ENCODE measurements at places on chromosomes 7 and 10.

- no peak for DNase-seq
These were observed 10.0 kb downstream of the PITRM1 start for GRCh38 chr10:3162533-3162932.

GRCh38 chr10:14604181-14605142, 170.2 kb downstream of the FAM107B start:
- DNase-seq: peak; percentile 71

GRCh38 chr7:118995350-118995749, 770.8 kb downstream of the ANKRD7 start:
- DNase-seq: no peak

GRCh38 chr7:115043605-115044004, 121.7 kb downstream of the MDFIC start:
- DNase-seq: no peak

GRCh38 chr10:114206902-114207301, 27.7 kb downstream of the TDRD1 start:
- DNase-seq: no peak

DNA sequence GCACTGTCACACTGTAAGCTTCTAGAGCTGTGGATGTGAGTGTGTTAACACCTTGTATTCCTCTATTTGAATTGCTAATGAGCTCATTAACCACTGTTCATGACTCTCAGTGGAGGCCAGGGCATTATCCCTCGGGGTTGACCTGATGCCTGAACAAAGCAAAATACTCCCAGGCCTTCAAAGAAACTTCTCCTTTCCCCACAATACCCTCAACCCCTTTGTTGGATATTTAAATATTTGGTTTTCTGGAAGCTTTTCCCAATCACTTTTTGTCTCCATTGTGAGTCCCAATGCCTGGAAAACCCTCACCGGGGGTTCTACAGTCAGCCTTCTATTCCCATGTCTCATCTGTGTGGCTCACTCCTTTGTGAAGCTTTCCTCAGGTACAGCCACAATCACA, 780.1 kb downstream of the PHTF2 start:
- DNase-seq: no peak

DNA sequence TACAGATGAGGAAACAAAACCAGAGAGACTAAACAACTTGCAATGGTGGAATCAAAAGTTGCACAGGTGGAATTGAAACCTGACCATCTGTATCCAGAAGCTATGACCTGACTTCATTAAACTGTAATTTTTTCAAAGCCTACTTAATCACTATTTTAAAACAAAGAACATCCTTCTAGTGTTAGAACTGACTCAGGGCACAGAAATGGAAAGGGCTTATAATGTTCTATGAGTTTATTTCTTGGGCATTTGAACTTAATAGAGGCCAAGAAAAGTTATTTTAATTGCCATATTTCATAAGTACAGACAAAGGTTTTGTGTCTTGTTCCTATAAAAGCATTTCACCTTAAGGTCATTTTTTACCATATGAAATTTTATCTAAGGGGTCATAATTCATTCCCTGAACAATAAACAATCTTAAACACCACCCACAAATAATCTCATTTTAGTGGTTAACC, 8.8 kb downstream of the ITGB1 start:
- no peak for DNase-seq

GRCh38 chr10:5620223-5620721, 46.1 kb downstream of the ASB13 start:
- no peak for DNase-seq

GRCh38 chr7:147547252-147547897, 1043.2 kb upstream of the C7orf33 start:
- DNase-seq: no peak

GRCh38 chr10:100807241-100807951, 62.0 kb downstream of the PAX2 start:
- no peak for DNase-seq

DNA sequence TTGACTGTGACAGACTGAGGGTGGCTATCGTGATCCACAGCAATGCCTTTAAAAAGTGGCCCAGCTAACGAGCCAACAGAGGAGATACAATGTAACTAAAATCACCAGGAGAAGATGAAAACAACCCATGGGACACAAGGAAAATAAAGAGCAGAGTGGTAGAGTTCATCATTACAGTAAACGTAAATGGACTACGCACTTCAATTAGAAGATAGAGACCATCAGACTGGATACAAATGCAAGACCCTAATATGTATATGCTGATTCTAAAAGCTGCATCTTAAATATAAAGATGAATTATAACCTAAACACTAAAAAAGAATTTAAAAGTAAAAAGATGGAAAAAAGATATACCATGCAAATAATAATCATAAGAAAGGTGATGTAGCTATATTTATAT, 6.6 kb upstream of the STK32C start:
- no peak for DNase-seq

- no peak for DNase-seq
These were observed 108.1 kb downstream of the GNAT3 start for GRCh38 chr7:80403686-80404241.

GRCh38 chr7:15236952-15237351, 324.9 kb downstream of the AGMO start:
- DNase-seq: peak; percentile 7

GRCh38 chr10:131475803-131476202, 164.3 kb upstream of the TCERG1L start:
- DNase-seq: no peak

DNA sequence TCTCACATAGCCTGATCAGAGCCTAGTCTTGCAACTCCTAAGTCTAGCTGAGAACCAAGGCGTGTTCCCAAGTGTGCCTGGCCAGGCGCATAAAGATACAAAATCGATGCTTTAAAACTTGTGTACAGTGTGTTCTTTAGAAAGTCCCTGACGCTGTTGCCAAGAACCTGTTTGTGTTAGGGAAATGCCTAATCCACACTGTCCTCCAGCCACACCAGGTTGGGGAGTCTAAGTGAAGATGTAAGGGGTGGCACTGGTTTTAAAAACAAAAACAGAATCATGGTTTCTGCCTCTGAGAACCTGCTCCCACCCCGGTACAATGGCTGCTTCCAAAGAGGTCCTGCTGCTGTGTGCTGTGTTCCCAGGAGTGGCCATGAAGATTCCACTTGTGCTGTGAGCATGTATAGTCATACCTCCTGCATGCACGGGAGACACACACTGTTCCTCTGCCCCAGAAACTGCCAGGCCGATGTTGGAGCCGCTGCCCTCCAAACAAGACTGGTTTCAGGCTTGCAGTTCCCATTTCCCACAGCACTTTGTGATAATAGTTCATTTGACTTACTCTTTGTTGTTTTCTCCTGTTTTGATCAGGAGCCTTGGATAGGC, 88.5 kb downstream of the CCNY start:
- no peak for DNase-seq

- DNase-seq: no peak
These were observed 69.7 kb upstream of the ATP6V0A4 start for GRCh38 chr7:138867744-138868143.

DNA sequence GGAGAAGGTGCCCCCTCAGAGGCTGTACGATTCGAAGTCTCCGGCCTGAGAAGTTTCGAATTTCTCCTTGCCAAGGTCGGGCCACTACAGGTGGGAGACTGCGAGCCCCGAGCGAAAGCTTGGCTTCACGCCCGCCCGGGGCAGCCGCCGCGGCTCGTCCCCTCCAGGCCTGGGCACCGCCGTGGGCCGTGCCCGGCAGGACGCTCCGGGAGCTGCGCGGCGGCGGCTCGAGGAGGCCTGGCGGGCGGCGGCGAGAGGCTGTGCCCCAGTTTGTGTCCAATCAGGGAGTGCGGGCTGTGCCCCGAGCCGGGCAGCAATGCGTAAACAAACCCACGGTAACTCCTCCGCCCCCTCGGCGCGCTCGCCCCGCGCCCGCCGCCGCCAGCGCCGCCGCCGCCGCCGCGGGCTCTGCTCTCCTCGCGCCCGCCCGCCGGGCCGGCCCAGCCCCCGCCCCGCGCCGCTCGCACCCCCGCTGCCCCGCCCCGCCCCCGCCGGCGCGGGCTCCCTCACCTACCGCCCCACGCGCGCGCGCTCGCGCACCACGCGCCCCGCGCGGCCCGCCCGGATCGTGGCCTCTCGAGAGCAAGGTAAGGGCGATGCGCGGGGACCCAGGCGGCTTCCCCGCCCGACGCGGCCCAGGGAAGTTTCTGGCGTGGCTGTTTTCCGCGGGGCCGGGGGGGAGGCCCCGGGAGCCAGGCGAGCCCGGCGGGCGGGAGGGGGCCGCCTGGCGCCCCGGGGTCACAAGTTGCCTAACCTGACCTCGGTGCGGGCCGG, 57.8 kb upstream of the PCGF5 start:
- peak; percentile 61 for DNase-seq

DNA sequence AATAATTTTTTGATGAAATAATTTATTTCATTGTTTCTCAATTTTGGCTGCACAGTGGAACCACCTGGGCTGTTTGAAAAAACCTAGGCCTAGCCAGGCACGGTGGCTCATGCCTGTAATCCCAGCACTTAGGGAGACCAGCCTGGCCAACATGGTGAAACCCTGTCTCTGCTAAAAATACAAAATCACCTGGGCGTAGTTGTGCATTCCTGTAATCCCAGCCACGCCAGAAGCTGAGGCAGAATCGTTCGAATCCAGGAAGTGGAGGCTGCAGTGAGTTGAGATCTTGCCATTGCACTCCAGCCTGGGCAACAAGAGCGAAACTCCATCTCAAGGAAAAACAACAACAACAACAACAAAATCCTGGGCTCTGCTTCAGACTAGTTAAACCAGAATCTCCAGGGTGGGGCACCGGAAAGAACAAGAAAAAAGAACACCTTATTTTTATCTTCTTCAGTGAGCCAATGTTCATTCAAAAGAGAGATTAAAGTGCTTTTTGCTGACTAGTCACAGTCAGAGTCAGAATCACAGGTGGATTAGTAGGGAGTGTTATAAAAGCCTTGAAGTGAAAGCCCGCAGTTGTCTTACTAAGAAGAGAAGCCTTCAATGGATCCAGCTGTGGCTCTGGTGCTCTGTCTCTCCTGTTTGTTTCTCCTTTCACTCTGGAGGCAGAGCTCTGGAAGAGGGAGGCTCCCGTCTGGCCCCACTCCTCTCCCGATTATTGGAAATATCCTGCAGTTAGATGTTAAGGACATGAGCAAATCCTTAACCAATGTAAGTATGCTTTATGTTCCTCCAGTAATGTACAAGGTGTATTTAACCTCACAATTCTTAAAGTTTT, at the start of gene CYP2C18:
Gene CYP2C18 (plus strand): TSS at position 516 of the 841 bp plus-strand sequence. CDS start 91 bp downstream, at position 607.
- DNase-seq: no peak

DNA sequence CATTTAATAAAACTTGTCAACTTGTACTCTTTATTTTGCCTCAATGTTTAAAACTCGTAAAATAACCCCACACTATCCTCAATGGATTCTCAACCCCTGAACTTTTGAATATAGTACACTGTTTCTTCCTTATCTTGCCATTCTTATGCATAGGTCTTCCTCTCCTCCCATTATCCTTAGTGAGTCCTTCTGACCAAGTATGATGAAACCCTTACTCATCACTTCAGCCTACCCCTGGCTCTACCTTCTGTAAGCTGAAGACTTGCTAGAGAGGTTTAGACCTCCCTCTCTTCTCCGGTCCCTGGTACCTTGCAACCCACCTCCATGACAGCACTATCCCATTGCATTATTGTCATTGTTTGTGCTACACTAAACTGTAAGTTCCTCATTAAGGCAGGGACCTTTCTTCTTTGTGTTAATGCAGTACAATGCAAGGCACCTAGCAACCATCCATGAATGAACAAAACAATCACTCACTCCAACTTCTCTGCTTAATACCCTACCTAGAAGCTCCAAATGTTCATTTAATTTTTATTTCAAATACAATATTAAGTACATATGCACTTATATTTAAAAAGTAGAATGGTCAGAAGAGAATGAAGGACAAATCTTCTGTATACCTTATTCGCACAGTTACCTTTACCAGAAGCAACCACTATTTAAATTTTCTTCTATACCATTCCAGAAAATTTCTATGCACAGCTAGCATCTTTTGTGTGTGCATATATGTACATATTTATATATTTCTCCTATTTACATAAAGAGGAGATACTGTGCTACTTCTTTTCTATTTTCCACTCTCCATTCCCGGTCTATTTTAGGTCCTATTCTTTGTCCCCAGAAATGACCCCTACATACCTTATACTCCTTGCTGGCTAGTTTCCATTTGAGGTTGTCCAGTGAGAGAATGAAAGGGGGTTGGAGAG, 77.5 kb downstream of the SLC16A9 start:
- DNase-seq: no peak

DNA sequence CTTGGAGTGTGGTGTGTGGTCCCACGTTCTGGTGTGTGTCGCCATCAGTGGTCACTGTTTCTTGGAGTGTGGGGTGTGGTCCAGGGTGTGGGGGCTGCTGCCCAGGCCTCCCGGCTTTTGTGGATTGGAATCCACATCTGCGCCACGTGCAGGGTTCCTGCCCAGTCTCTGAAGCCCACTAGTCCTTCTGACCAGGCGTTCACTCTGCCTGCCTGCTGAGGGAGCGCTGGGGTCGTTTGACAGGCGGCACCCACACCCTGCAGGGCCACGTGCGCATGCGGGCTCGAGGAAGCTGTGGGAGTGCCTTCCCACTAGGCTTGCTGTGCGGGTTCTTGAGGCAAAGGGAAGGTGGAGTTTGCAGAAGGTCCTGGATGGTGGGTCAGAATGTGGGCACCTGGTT, 51.4 kb downstream of the INPP5A start:
- DNase-seq: no peak

DNA sequence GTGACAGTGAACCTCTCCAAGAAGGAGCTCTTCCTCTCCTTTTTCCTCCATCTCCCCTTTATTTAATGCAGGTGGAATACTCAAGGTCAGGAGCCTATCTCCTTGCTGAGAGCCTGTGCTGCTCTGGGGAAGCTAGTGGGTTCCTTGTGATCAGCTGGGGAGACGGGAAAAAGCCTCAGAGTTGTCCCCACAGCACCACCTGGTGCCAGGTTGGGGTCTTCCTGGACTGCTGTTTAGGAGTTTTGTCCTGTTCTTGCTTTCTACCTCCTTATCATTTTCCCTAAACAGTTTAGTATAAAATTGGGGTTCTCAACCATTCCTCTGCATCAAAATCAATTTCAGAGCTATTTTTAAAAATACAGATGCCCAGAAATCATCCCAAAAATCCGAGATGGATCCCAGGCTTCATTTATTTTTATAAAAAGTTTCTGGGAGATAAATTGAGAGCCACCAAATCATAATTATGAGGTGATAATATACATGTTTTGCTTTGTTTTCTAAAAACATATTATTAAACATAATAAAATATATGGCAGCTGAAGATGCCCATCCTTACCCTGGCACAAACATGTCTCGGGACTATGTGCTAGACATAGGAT, 44.3 kb downstream of the MACC1 start:
- peak; percentile 51 for DNase-seq
